ENCODE measurements at places on chromosomes 4 and X.

DNA sequence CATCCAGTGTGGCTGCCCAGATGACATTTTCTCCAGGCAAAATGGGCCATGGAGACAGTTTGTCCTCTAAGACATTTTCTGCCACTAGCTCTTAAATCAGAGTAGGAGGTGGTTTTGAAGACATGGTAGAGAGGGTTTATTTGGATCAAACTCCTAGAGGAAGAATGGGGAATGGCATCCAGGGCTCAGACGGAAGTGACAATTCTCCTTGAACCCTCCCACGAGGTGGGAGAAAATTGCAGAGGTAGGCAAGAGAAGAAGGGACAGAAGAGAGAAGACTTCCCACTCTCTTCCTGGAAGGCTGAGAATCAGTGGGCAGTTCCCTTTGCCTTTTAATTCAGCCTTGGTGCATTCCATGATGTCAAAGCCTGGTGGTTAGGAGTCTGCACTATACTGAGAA, 194.0 kb downstream of the SMIM20 start:
- DNase-seq = no peak

DNA sequence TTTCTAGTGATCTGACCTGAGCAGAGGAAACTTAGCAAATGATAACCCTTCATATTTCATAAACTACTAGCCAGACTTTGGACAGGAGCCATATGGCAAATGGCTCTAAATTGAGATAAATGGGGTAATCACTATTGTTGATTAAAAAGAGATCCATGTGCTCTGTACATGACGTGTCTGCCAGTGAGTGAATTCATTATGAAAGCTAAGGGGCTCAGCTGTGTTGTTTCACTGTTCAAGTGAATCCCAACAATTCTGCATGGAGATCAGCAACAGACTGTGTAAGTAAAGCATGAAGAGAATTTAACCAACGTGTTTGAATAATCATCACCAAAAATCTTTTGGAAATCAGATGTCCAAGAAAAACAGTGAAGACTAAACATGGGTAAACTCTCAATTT, 9.5 kb upstream of the QRFPR start:
- DNase-seq = no peak

DNA sequence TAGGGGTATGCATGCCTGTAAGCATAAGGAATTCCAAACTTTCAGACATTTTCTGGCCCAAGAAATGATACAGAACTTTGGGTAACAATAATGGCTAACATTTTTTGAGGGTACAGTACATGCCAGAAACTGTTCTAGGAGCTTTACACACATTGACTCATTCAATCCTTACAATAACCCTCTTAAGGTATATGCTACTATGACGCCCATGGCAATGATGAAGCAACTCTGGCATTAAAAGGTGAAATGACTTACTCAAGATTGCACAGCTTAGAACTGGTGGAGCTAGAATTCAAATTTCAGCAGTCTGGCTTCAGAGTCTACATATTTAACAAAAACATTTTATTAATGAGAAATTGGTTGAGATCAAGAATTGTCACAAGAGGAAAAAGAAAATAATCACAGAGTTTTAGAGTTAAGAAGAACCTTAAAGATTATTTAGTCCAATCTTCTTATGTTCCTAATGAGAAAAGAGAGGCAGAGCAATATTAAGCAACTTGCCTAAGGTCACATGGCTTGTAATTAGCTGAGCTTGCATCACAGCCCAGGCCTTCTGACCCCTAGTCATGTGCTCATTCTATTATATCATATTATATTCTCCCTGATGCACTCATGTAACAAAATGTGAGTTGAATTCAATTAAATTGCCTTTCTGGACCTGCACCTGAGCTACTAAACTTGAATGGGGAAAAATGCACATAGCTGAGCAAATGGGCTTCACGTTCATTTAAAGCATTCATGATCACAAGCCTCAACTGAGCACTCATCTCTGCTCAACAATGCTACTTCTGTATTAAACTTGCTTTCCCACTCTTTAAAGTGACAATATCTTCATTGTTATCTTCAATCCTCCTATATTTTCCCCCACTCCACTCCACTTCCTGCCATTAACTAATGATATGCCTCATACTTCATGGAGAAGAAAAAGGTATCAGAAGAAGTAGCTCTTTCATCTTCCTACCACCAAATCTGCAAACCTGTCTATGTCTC, 73.2 kb downstream of the ENOX2 start:
- DNase-seq = no peak

GRCh38 chr4:182015014-182015413, 228.2 kb upstream of the TENM3 start:
- DNase-seq = no peak

- no peak for DNase-seq
Measured at GRCh38 chr4:26051240-26051639, 137.2 kb downstream of the SMIM20 start.

DNA sequence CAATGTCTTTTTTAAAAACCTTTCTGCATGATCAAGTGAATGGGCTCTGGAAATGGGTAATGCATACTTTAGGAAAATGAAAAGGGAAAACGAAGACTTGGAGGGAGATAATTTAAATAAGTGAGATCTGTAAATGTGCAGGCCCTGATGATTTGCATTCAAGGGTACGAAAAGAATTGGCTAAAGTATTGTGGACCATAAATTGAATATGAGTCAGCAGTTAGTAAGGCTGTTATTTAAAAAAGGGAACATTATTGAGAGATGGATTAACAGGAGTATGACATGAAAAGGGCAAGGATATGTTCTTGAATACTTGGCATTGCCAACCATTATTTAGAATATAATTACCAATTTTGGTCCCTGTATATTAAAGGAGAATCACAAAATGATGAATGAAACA, 125.5 kb downstream of the GPAT3 start:
- no peak for DNase-seq

DNA sequence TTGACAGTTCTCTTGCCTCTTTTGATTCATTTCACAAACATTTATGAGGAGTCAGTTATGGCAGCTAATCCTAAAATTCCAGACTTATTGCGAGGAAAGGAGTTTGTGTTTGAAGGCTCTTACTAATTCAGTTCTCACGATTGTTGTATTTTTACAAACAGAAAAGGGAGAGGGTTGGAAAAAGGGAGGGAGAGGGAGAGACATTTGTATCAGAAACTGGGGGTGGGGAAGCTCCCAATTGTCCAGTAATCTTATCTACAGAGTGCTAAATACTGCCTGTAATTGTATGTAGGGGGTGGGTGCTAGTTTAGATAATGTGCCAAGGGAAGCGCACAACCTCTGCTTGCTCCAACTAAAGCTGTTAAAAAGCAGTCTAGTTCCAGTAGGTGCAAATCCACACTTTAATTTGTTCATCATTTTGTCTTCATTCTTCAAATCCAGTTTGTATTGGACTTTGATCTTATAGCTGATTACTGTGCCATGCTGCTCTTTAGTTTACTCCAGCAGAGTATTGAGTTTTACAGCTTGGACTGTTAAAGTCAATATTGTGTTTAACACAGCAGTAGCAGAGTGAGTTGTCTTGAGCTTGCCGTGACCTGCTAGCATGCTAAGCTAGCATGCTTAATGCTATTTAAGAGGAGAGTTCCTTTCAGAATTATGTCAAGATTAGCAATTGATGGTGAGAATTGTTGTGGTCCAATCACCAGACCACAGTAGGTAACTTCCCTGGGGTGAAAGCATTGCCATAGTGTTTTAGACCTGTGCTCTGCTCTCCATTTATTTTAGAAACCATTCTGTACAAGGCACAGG, 13.9 kb downstream of the FNIP2 start:
- DNase-seq = no peak

- no peak for DNase-seq
Measured at GRCh38 chrX:24014388-24015018, 12.5 kb downstream of the KLHL15 start.

- no peak for DNase-seq
Measured at GRCh38 chrX:78455901-78456300, 128.5 kb upstream of the CYSLTR1 start.

GRCh38 chr4:189304809-189305208, 635.9 kb upstream of the FRG1 start:
- DNase-seq = no peak

- DNase-seq = no peak
Measured at GRCh38 chrX:17081511-17081910, 135.1 kb downstream of the REPS2 start.

DNA sequence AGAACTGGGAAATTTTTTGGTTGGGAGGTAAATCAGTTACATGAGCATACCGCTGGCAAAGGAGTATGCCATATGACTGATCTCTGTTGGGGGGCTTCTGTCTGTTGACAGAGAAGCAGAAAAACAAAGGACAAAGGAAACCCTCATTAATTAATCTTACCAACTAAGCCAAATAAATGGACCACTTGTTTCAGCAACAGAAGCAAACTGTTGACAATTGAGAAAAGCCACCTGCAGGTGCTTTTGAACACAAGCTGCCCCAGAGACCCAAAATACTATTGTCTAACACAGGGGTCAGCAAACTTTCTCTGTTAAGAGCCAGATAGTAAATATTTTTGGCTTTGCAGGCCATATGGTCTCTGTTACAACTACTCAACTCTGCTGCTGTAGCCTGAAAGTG, 7.0 kb upstream of the FRYL start:
- DNase-seq = no peak

- no peak for DNase-seq
Measured at GRCh38 chr4:75513526-75514130, 575 bp downstream of the RCHY1 start.

DNA sequence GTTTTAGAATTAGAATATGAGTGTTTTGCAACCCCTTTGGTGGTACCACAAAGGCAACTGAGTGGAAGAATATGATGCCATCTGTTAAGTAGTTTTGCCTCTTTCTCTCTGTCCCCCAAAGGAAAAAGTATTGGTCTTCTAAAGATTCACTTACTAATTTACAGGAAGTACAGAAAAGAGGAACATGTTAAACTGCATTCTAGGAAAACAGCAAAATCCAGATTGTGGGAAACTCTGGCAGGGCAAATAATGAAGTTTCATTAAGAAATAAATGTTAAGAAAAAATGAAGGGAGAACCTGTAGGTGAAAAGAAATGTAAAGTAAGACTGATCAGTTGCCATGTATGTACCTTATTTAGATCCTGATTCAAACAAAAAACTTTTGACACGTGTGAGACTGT, 39.3 kb downstream of the NSUN7 start:
- no peak for DNase-seq

- no peak for DNase-seq
Measured at GRCh38 chr4:155703486-155704247, 37.0 kb downstream of the GUCY1A1 start.

DNA sequence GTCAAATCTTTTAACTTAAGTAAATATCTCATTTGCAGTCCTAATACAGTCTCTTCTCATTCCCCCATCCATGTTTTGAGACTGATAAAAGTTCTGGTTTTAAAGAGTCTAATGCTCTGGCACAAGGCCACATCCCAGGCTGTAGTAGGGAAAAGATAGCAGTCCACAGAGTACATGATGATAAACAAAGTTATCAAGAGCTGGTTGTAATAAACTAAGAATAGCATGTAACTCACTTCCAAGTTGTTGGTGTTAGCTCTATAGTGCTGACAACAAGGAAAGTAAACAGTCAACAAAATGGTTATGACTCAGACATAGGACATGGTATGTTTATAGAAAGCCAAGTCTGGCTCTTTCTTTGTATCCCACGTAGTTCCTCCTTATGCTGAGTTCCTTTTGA, 21.8 kb upstream of the AREG start:
- DNase-seq = no peak
